ENCODE measurements at places on chromosomes 13 and 19.
A peak's percentile ranks its signal among the peaks of the same experiment; 100 is the strongest.

- DNase-seq = no peak
Observed at GRCh38 chr13:106140476-106140875, 395.0 kb downstream of the EFNB2 start.

- no peak for DNase-seq
Observed at GRCh38 chr13:64438084-64438483, 2792.1 kb downstream of the PCDH9 start.

GRCh38 chr13:41563984-41564365 lies 106.6 kb downstream of the RGCC start:
- no peak for DNase-seq

- no peak for DNase-seq
Observed at GRCh38 chr13:41377446-41377845, 66.4 kb downstream of the NAA16 start.

GRCh38 chr13:51894239-51894638 lies 32.5 kb downstream of the CCDC70 start:
- DNase-seq = no peak

DNA sequence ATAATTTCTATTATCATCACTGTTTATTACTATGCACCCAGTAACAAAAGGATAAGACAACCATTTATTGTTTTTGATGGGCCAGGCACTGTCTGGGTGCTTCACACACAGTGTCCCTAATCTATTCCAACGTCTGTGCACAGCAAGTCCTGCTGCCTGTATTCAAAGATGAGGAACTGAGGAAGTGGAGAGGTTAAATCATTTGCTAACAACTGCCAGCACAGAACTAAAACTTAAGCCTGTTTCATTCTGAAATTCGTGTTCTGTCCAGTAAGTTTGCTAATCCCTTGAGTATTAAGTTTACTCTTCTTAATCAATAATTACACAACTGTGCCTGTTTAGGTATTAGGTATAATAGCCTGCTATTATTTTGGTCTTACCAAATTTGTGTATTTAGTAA lies 41.9 kb downstream of the TEX26 start:
- no peak for DNase-seq

- DNase-seq = no peak
Observed at GRCh38 chr19:33304371-33304759, 2.0 kb upstream of the CEBPA start.

DNA sequence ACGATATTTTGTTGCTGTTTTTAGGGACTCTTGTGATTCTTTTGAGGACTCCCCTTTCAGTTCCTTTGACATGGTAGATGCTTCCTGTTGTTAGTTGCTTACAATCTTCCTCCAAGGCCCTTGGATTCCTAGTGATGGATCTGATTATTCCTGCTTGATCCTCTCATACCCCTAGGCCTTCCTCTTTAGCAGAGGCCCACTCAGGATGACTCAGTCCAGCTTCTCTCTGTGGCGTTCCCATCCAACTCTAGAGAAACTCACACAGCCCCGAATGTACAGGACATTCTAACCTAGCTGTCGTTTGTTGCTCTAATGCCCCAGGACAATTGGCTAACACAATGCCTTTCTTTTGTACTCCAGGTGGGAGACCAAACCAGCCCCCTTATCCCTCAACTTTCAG lies 191.4 kb downstream of the POSTN start:
- no peak for DNase-seq

- DNase-seq = no peak
Observed at GRCh38 chr13:30928978-30929377, 3.5 kb upstream of the TEX26 start.

- peak; percentile 77 for DNase-seq
Observed at GRCh38 chr13:84607261-84608013, 725.2 kb upstream of the SLITRK1 start.

DNA sequence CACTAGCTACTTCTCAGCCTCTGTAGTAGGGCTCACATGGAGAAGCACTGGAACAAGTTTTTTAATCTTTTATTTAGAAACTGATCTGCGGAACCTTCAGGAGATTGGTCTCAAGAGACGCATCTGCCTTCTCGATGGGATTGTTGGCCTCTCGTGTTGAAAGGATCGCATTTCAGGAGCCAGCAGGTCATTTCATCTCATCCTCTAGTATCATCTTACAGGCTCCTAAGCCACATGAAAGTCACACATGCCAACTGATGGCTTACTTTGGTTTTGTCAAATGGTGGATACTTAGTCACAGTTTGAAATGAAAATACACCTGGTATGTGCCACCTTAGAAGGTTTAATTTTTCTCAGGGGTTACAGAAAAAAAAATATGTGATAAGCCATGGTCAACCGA lies 1703.6 kb downstream of the EFNB2 start:
- no peak for DNase-seq

DNA sequence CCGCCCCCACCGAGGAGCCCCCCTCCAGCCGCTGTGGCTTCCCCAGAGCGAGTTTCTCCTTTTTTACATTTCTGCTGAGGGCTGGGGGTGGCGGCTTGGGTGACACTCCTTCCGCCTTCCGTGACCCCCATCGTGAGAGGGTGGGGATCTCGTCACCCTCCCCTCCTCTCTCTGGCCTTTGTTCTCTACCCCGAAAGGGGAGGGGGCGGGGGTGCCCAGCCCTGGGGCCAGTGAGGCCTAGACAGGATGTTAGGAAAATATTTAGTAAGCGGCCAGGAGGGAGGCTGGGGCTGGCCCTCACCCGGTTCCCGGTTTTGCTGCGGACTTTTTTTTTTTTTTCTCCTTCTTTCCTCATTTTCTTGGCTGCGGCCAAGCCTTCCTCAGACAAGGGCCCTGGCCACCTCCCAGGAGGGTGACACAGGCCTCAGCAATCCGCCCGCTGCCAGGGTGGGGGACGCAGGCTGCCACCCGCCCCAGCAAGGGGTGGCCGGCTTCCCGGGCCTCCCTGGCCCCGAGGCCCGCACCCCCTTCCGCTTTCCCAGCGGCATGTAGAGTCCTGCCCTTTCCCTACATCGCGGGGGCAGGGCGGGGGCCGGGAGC lies 3.9 kb downstream of the MIDN start:
- peak; percentile 98 for DNase-seq

DNA sequence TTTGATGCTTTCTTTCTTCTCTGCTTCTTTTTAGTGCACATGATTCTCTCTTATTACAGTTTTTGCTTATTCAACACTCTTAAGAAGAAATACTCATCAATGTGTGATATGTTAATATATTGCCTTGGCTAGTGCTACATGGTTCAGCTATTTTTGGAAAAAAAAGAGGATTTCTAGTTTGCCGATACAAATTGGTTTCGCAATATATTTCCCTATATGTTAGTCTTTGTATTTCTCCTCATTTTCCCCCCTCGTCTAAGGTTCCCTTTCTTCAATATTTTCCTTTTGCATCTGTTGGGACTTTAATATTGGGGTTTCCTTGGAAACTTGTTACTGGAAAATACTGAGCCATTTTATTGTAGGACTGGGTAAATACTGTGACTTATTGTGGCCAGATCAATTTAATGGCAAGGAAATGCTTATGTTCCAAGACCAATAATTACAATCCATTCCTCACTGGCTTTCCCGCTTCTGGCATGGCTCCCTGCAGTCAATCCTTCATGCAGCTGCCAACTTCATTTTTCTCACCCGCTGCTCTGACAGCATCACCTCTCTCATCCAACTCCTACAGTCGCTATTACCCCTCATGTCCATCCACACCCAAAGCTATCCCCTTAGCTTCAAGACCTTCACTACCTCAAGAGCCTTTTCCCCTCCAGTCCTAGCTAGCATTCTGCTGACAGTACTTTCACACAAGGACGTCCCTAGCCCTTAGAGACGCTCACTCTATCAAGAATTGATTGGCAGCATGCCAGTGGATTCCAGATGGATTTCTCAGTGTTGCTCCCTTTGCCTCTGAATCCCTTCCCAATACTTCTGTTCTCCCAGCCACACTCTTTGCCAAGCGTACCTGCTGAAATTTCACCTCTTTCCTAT lies 280.1 kb upstream of the TMTC4 start:
- DNase-seq = peak; percentile 38

DNA sequence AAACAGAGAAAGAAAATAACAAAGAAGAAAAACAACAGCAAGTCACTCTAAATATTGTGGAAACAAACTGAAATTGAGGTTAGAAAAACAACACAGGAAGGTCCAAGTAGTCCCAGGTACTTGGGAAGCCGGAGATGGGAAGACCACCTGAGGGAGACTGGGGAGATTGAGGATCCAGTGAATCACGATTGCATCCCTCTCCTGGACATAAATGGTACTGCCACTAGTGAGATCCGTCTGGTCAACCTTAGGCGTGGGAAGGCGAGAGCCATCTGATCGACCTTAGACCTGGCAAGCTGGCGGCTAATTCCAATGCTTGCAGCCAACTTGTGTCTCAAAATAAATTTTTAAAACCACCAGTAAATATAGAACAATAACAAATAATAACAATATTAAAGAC lies 81.9 kb downstream of the ZNF726 start:
- DNase-seq = peak; percentile 4

DNA sequence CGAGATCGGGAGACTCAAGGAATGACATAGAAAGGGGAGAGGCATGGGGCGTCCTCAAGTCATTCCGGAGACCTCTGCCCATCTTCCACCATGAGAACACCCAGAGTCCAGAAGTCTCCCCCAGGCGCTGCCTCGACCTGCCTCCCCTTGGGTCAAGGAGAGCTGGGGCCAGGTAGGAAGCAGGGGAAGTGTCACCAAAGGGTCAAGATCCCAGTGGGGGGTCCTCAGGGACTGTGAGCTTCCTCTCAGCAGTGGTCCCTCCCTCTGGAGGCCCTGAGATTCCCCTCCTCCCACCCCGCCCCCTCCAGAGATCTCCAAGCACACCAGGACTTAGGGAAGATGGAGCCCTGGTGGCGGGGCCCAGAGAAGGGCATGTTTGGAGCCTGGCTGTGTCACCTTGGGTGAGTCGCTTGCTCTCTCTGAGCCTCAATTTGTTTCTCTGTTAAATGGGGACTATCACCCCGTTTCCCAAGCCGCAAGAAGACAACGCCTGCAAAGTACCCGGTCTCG lies 919 bp downstream of the DACT3 start:
- peak; percentile 17 for DNase-seq

- no peak for DNase-seq
Observed at GRCh38 chr19:44744871-44745332, 3.6 kb upstream of the BCL3 start.

DNA sequence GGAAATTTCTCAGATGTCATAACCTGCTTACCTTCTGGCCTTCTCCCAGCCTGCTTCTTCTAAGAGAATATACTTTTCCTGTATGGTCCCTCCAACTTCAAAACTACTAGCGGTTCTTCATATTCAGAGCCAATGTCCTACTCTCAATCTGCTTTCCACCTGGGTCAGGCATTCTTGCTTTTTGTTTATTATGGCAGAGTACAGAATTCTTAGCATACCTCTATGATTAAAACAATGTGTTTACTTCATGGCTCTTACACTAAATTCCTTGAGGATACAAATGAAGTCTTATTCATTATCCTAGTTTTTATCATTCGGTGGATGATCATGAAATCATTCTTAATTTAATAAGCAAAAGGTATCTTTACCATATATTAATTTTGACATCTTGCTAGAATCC lies 484.2 kb upstream of the SLITRK1 start:
- DNase-seq = peak; percentile 33

- DNase-seq = no peak
Observed at GRCh38 chr13:110115591-110115990, 191.4 kb downstream of the COL4A1 start.

DNA sequence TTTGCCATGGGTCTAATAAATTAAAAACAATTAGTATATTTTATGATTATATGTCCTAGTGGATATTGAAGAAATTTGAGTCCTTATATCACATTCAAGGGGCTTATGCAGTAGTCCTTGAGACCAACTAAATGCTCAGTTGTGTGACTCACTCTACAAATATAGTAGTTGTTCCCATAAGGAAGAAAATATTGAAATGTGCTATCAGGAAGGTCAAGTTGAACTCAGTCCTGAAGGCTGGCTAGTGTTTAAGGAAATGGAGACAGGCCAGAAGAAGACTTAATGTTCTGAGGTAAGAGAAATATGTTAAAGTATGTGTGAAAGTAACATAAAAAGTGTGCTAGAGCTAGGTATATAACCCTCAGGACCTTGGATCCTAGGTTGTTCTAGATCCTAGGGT lies 766.1 kb upstream of the GPC6 start:
- peak; percentile 2 for DNase-seq

- no peak for DNase-seq
Observed at GRCh38 chr19:55305983-55306562, 19.1 kb downstream of the TMEM150B start.

GRCh38 chr13:113862191-113862930 lies 1.5 kb downstream of the GAS6 start:
- DNase-seq = peak; percentile 31

GRCh38 chr13:72805676-72806346 lies 23.9 kb downstream of the PIBF1 start:
- no peak for DNase-seq

DNA sequence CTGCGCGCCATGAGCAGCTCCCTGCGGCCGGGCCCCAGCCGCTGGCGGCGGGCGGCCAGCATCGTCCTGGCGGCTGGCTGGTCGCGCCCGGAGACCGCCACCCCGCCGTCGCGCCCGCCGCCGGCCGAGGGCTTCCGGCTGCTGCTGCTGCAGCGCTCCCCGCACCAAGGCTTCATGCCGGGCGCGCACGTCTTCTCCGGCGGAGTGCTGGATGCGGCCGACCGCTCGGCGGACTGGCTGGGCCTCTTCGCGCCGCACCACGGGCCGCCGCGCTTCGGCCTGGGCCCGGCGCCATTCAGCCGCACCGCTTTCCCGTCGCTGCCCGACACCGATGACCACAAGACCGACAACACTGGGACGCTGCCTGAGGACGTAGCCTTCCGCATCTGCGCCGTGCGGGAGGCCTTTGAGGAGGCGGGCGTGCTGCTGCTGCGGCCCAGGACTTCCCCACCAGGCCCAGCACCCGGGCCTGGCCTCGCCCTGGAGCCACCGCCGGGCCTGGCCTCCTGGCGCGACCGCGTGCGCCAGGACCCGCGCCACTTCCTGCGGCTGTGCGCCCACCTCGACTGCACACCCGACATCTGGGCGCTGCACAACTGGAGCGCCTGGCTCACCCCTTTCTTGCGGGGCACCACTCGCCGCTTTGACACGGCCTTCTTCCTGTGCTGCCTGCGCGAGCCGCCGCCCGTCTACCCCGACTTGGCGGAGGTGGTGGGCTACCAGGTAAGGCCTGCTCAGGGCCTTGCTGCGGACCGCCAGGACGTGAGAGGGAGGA lies 518 bp downstream of the NUDT19 start:
- peak; percentile 69 for DNase-seq

GRCh38 chr19:4557144-4557970 lies 2.1 kb downstream of the SEMA6B start:
- no peak for DNase-seq

DNA sequence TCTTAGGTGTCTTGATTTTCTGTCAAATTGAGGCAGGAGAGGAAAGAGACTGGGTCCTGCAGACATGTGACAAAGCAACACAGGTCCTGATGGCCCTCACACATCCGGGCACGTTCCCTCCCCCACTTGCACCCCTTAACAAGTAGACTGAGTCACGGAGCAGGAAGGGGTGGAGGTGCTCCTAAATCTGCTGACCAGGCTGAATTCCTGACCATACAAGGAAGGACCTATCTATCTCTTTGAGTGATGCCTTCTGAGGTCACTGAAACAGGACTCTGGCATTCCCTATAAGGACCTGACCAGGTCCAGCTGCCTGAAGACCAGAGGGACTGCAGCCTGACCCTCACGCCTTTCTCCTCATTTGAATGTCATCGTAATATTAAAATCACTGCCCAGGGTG lies 250.3 kb downstream of the COL4A1 start:
- DNase-seq = no peak

- DNase-seq = no peak
Observed at GRCh38 chr19:3068071-3068470, 5.8 kb upstream of the TLE5 start.
